Hepatocyte (in vitro differentiated cells): ENCODE measurements at places on chromosomes 6 and 20. TPM values are rescaled to one million over a fixed set of nuclear protein-coding genes. Genes with fewer than 3 reads are reported as not detected.

DNA sequence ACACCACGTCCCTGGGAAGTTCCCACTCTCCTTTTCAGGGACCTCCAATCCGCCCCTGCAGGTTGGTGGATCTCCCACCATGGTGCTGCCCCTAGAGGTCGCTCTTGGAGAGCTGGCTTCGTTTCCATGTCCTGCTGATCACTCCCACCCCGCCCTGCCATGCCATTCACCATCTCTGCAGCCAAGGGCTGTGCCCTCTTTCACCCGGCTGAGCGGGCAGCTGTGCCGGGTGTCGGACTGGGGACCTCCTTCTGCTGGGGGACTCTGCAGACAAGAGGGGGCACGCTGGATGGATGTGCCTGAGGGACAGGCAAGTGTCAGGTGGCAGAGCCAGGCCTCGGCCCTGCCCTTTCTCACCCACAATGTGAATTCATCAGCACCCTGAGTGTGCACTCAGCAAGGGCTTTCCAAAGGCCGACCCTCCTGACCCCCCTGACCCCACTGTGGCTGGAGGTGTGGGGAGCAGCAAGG lies 347.0 kb downstream of the CDH4 start:
- no peak for DNase-seq
- H3K4me1 ChIP-seq, result no peaks in the 10 kb centered on the region
- H3K27ac ChIP-seq, result no peak overlapping the region
- H3K36me3 ChIP-seq, result no peaks in the 10 kb centered on the region
- H3K27me3 ChIP-seq, result no peaks in the 10 kb centered on the region
- H3K4me3 ChIP-seq, result no peak overlapping the region

DNA sequence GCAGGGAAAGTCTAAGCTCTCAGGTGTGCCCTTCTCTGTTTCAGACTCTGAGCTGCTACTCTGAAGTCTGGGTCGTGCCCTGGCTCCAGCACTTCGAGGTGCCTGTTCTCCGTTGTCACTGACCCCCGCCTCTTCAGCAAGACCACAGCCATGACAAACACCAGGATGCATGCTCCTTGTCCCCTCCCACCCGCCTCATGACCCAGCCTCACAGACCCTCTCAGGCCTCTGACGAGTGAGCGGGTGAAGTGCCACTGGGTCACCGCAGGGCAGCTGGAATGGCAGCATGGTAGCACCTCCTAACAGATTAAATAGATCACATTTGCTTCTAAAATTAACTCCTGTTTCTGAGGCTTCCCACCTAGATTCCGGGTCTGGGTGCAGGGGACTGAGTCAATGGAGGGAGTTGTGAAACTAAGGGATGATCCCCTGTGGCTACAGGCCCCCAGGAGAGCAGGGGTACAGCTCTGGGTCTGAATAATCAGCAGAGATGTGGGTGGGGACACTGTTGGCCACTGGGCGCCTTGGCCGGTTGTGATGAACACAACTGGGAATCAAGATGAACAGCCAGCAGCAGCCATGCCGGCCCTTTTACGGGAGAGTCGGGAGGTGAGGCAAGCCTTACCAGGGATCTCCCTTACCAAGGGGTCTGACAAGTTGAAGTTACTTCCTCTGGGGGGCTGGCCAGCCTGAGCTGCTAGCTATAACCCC lies 10.7 kb downstream of the CST7 start:
- DNase-seq, result no peak
- no peaks in the 10 kb centered on the region for H3K27me3 ChIP-seq
- no peaks in the 10 kb centered on the region for H3K36me3 ChIP-seq
- H3K4me1 ChIP-seq, result no peaks in the 10 kb centered on the region
- no peak overlapping the region for H3K4me3 ChIP-seq
- H3K27ac ChIP-seq, result no peak overlapping the region

DNA sequence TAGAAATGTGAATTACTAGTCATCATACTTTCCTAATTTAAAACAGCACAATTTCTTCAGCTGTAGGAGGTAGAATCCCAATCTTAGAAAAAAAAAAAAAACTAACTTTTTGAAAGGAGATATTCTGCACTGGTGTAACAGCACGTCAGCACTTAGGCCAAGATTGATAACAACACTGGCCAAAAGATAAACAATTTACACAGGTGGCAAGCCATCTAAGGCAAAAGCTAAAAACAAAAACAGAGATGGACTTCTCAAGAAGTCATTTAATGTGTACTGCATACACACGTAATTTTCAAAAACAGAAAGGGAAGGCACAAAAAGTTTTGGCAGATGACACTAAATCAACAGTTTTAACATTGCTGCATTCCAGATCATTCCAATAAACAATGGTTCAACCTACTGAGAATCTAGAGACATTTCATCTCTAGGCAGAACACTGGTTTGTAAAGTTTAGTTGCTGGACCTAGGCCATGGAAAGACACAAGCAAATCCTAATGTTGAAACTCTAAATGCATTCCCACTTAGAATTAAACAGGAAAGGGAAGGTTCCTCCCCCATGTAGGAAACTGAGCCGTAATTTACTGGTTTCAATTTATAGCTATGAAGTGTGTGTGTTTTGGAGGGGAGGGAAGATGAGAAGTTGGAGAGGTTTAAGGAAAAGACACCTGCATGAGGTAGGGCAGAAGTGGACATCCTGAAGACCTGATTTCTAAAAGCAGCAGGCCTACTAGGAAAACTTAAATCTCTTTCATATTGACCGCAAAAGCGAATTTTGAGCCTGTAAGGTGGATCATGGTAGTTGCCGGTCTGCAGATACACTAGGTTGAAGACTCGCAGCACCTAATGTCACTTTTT lies 1.3 kb downstream of the GCLC start:
- H3K4me1 ChIP-seq, result peaks cover 20% of the 10 kb centered on the region
- H3K27ac ChIP-seq, result peak overlapping the region; percentile 91
- H3K36me3 ChIP-seq, result no peaks in the 10 kb centered on the region
- peak overlapping the region; percentile 91 for H3K4me3 ChIP-seq
- no peak for DNase-seq
- H3K27me3 ChIP-seq, result no peaks in the 10 kb centered on the region

- H3K4me1 ChIP-seq, result no peaks in the 10 kb centered on the region
- no peaks in the 10 kb centered on the region for H3K36me3 ChIP-seq
- no peak for DNase-seq
- H3K4me3 ChIP-seq, result no peak overlapping the region
- no peak overlapping the region for H3K27ac ChIP-seq
Observed at GRCh38 chr20:822651-823573, 10.6 kb upstream of the FAM110A start.

GRCh38 chr6:104212977-104213668 lies 646.6 kb downstream of the HACE1 start:
- no peak overlapping the region for H3K4me3 ChIP-seq
- no peaks in the 10 kb centered on the region for H3K36me3 ChIP-seq
- DNase-seq, result no peak
- H3K4me1 ChIP-seq, result peaks cover 3% of the 10 kb centered on the region

- no peak overlapping the region for H3K4me3 ChIP-seq
- peaks cover 3% of the 10 kb centered on the region for H3K27me3 ChIP-seq
- no peaks in the 10 kb centered on the region for H3K36me3 ChIP-seq
- DNase-seq, result no peak
Observed at GRCh38 chr20:46773680-46774079, 64.2 kb downstream of the SLC2A10 start.

DNA sequence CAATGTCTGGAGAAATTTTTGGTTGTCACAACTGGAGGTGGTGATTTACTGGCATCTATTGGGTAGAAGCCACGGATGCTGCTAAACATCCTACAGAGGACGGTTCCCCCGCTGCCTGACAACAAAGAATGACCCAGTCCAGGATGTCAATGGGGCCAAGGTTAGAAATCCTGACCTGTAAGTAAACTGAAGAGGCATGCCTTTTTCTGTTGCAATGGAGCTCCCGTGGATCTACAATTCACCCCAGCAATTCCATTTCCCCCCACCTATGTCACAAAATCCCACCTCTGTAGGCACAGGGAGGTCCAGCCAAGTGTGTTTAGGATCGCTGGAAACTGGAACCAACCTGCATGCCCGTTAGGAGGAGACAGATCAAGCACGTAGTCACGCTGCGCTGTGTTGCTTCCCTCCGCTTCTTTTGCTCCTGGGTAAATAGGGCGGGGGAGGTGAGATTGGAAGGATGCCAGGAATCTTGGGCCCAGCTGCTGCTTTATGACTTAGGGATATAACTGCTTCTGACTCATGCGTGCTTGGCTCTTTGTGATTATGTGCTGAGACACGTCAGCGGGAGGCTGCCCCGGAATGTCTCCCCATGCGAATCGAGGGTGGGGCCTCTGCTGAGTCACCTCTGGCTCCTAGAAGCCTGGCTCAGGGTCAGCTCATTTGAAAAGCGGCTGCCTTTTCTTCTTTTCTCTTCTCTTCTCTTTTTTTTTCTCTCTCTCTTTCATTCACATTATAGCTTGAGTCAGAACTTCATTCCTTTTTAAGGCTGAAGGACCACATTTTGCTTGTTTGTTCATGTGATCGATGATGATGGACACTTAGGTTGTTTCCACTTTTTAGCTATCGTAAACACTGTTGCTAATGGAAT lies 12.4 kb upstream of the PEDS1 start:
- no peaks in the 10 kb centered on the region for H3K27me3 ChIP-seq
- H3K4me1 ChIP-seq, result peaks cover 22% of the 10 kb centered on the region
- H3K27ac ChIP-seq, result peak overlapping the region; percentile 91
- H3K36me3 ChIP-seq, result no peaks in the 10 kb centered on the region
- peak; percentile 99 for DNase-seq

- H3K36me3 ChIP-seq, result no peaks in the 10 kb centered on the region
- no peak for DNase-seq
- no peak overlapping the region for H3K4me3 ChIP-seq
- no peaks in the 10 kb centered on the region for H3K4me1 ChIP-seq
- no peaks in the 10 kb centered on the region for H3K27me3 ChIP-seq
- H3K27ac ChIP-seq, result no peak overlapping the region
Observed at GRCh38 chr6:13605634-13606033, 9.5 kb upstream of the NOL7 start.

Gene GABRR2
- 0.32 and 0.87 TPM in 2 replicates for total RNA-seq

Gene SLC17A5
- 76.9 and 90.6 TPM in 2 replicates for total RNA-seq

Gene MOG
- not detected in 2 replicates for total RNA-seq

Gene MAS1
- total RNA-seq, result not detected in 2 replicates
